Progenitor cell of endocrine pancreas (in vitro differentiated cells): ENCODE measurements at places on chromosomes 2 and 18.
A peak's percentile ranks its signal among the peaks of the same experiment; 100 is the strongest.

DNA sequence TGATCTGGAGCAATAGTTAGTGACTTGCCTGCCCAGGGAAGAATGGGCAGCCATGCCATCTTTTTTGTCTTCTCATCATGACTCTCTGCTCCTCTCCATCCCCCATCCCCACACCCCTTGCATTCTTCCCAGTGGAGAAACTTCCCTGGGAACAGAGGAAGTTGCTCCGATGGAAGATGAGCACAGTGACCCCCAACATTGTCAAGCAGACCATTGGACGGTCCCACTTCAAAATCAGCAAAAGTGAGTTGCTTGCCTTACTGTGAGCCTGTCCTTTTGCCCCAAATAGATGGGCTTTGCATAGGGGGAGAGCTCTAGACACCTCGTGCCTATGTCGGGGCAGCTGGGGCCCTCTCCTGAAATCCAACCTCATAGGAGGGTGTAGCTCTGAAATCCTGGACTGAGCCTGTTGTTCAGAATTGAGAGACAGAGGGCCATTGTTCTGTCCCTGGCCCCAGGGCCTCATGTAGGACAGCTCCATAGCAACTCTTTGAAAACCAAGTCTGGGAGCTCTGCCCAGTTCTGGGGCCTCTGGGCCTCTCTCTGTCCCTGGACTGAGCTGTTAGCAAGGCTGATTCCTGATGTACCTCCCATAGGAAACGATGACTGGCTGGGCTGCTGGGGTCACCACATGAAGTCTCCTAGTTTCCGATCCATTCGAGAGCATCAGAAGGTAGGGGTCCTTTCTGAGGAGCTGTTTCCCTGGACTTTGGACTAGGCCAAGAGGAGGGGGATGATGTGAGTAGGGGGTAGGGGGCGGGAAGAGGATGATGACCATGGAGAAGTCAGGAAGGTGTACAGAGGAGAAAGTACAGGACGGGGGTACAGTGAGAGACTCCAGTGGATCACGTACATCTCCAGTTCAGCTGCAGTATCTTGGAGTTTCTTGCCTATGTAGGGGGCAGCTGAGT, 35.2 kb downstream of the TTLL4 start:
- no peak for DNase-seq

GRCh38 chr18:48679236-48679635, 140.4 kb downstream of the CTIF start:
- no peak for DNase-seq

DNA sequence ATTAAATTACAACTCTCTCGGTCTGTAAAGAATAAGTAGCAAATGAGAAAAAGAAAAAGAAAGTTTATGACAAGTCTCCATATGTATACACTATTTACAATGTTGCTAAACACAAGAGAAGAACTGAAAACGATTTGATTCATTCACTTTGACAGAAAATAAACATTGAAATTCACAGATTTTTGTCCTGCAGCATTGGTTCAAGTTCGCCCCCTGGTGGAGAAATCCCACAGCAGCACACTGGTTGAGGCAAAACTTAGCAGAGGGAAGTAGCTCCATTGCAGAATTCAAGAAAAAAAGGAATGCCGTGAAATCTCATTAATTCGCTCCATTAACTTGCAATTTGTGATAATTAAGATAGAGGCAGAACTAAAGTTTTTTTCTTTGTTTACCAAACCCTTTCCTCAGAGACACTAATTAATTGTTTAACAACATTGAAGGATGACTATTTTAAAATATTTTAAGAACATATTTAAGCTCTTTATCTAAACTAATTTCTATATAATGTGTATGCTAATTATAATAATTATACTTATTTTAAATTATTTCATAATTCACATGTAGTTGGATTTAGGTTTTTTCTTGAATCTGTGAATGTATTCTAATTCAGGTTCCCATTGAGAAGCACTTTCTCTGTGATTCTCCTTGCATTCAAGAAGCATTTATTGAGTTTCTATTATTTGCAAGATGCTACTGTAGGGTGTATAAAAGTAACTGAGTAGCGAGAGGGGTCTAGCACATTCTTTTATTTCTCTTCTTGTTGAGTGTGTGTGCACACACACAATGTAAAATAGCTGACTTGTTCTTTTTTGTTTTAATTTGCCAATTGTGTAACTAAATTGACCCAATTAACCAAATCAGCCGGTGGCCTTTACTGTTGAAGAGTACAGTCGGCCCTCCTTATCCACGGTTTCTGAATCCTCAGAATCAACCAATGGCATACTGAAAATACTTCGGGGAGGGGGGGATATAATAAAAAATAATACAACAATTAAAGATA, 74.1 kb downstream of the COL4A3 start:
- DNase-seq, result peak; percentile 58

GRCh38 chr2:25996844-25997243, 14.5 kb upstream of the KIF3C start:
- DNase-seq, result no peak

DNA sequence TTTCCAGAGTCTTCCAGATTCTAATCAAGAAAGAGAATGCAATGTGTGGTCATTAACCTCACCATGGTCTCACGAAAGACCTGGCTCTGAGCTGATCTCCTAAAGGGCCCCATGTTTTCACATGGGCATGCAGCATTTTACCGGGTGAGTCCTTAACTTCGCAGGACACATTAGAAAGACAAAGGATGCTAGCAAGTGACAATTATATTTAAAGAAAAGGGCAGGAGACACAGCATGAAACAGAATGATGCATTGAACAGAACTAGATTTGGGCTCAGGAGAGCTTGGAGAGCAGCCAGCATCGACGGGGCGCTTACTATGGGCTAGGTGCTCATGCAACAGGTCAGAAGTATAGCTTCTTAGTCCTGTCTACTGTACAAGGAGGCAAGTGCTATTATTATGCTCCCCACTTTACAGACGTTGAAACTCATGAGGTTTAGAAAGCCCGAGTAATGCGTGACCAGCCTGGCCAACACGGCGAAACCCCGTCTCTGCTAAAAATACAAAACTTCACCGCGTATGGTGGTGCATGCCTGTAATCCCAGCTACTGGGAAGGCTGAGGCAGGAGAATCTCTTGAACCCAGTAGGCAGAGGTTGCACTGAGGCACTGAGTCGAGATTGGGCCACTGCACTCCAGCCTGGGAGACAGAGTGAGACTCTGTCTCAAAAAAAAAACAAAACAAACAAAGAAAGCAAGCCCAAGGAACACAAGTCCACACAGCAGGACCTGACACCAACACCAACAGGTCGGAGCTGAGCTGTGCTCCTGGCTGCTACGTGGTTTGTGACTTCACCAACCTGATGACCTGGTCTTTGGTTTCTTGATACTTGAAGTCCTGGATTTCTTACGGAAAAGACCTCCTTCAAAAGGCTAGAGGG, 16.1 kb downstream of the MBP start:
- no peak for DNase-seq

GRCh38 chr2:187527262-187527661, 27.0 kb downstream of the TFPI start:
- no peak for DNase-seq

DNA sequence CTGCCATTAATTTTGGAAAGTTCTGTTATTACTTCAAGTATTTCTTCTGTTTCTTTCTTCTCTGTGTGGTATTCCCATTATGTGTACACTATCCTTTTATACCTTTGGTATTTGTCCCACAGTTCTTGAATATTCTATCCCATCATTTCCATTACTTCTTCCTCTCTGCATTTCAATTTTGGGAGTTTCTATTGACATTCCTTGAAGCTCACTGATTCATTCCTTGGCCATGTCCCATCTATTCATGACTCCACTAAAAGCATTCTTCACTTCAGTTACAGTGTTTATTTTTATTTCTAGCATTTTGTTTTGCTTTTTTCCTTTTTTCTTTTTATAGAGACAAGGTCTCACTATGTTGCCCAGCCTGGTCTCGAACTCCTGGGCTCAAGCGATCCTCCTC, 30.3 kb downstream of the PROC start:
- DNase-seq, result no peak

- DNase-seq, result no peak
Measured at GRCh38 chr2:181985632-181986205, at the start of gene PPP1R1C. TSS of gene PPP1R1C (plus strand) at chr2:181985853. CDS start at chr2:181986111, 258 bp downstream.
